SJCRH30 (cell line): ENCODE measurements at places on chromosomes 11 and 22. TPM values are rescaled to one million over a fixed set of nuclear protein-coding genes. Genes with fewer than 3 reads are reported as not detected.

ARHGAP20 gene
- not detected in 2 replicates for total RNA-seq

MGAT3 gene
- not detected in 2 replicates for total RNA-seq

SLC25A18 gene
- 0.43 and 0.67 TPM in 2 replicates for total RNA-seq

TRPM5 gene
- total RNA-seq: not detected in 2 replicates

LRRC4C gene
- total RNA-seq: 0.06 TPM in 1 of 2 replicates, not detected in the other

CHRM1 gene
- not detected in 2 replicates for total RNA-seq

GRM5 gene
- total RNA-seq: 0.03 and 0.04 TPM in 2 replicates

TENM4 gene
- total RNA-seq: 0.53 and 0.58 TPM in 2 replicates

LSP1 gene
- total RNA-seq: 15.0 and 15.4 TPM in 2 replicates

SCN4B gene
- not detected in 2 replicates for total RNA-seq

RTCB gene
- 91.8 and 93.9 TPM in 2 replicates for total RNA-seq

CTSD gene
- 70.2 and 71.4 TPM in 2 replicates for total RNA-seq

OR56A5 gene
- total RNA-seq: not detected in 2 replicates

ARVCF gene
- 4.2 and 9.0 TPM in 2 replicates for total RNA-seq

LRRC75B gene
- 0.35 and 0.95 TPM in 2 replicates for total RNA-seq

LUZP2 gene
- 25.1 and 28.3 TPM in 2 replicates for total RNA-seq

DKK3 gene
- 11.7 and 13.9 TPM in 2 replicates for total RNA-seq

KCNQ1 gene
- not detected in 2 replicates for total RNA-seq

LGALS12 gene
- total RNA-seq: 0.14 TPM in 1 of 2 replicates, not detected in the other

TYR gene
- total RNA-seq: not detected in 2 replicates

BAIAP2L2 gene
- not detected in 2 replicates for total RNA-seq

DRD4 gene
- not detected in 2 replicates for total RNA-seq

RASGRP2 gene
- 0.42 and 0.46 TPM in 2 replicates for total RNA-seq

YPEL4 gene
- total RNA-seq: 0.04 TPM in 1 of 2 replicates, not detected in the other

NECTIN1 gene
- total RNA-seq: 61.1 and 61.7 TPM in 2 replicates

TIMP3 gene
- 33.0 and 35.0 TPM in 2 replicates for total RNA-seq

WBP2NL gene
- not detected in 2 replicates for total RNA-seq

OR8D4 gene
- not detected in 2 replicates for total RNA-seq

SYT12 gene
- 0.06 and 0.13 TPM in 2 replicates for total RNA-seq

PITPNM1 gene
- total RNA-seq: 7.9 and 9.7 TPM in 2 replicates

OR4A16 gene
- total RNA-seq: not detected in 2 replicates

GGTLC2 gene
- not detected in 2 replicates for total RNA-seq

CTTN gene
- 56.4 and 71.3 TPM in 2 replicates for total RNA-seq

ELFN2 gene
- total RNA-seq: under 0.01 and 0.02 TPM in 2 replicates

KRTAP5-5 gene
- not detected in 2 replicates for total RNA-seq

SDF2L1 gene
- 12.8 and 17.0 TPM in 2 replicates for total RNA-seq

GUCY1A2 gene
- 0.57 and 0.58 TPM in 2 replicates for total RNA-seq

FAM180B gene
- 0.16 and 0.43 TPM in 2 replicates for total RNA-seq

C11orf87 gene
- not detected in 2 replicates for total RNA-seq

DBX1 gene
- total RNA-seq: 2.5 and 2.9 TPM in 2 replicates

SVIP gene
- total RNA-seq: 20.2 and 21.0 TPM in 2 replicates

ALDH3B1 gene
- 0.51 and 0.53 TPM in 2 replicates for total RNA-seq
